Stimulated activated CD4-positive, alpha-beta T cell treated with anti-CD3 and anti-CD28 coated beads, Interleukin-12 subunit alpha, Interleukin-12 subunit beta, amount 100 ng/mL, for 48 hours (primary cell): ENCODE measurements at places on chromosomes 13 and 19.

GRCh38 chr19:51259348-51260245 lies 8.7 kb downstream of the SIGLECL1 start:
- peak; percentile 42 for DNase-seq

DNA sequence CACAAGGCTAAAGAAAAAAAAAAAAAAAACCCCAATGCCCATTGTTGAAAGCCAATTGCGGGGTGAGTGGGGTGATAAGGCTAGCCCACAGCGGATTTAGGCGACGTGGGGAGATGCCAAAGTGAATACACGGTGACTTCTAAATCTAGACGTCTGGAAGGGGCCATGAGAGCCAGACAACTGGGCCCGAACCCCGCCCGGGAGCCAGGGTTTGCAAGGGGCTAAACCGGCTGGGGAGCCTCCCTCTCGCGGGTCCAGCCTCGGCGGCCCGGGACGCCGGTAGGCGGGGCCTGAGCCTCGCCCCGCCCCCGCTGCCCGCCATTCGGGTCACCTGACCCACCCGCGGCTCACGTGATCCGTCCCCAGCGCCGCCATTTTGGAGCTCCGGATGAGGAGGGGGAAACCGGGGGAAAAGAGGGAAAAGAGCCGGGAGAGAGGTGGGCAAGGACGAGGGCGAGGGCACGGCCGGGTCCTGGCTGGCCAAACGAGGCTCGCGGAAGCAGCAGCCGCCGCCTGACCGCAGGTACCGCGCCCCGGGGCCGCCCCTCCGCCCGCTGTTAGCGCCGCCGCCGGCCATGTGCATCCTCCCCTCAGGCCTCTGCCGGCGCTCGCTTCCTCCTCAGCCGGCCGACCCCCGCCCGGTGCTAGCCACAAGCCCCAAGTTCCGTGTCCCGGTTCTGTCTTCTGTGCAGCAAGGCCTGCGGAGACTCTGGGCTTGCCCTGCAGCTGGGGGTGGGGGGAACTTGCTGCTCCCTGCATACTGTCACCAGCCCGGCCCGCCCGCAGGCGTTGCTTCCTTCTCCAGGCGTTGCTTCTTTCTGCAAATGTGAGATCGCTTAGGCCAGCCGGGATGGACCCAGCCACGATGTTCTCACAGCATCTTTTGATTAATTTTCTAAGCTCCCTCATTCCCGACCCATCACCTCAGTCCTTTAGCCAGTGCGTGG lies at the start of gene ZNF507:
TSS of gene ZNF507 (plus strand) at position 350 of the 947 bp plus-strand sequence. CDS start 7,221 bp downstream, outside the sequence.
- peak; percentile 72 for DNase-seq

- DNase-seq: no peak
Measured at GRCh38 chr13:33323801-33324510, 38.4 kb upstream of the STARD13 start.

- DNase-seq: no peak
Measured at GRCh38 chr13:31761951-31762350, 22.6 kb downstream of the RXFP2 start.

DNA sequence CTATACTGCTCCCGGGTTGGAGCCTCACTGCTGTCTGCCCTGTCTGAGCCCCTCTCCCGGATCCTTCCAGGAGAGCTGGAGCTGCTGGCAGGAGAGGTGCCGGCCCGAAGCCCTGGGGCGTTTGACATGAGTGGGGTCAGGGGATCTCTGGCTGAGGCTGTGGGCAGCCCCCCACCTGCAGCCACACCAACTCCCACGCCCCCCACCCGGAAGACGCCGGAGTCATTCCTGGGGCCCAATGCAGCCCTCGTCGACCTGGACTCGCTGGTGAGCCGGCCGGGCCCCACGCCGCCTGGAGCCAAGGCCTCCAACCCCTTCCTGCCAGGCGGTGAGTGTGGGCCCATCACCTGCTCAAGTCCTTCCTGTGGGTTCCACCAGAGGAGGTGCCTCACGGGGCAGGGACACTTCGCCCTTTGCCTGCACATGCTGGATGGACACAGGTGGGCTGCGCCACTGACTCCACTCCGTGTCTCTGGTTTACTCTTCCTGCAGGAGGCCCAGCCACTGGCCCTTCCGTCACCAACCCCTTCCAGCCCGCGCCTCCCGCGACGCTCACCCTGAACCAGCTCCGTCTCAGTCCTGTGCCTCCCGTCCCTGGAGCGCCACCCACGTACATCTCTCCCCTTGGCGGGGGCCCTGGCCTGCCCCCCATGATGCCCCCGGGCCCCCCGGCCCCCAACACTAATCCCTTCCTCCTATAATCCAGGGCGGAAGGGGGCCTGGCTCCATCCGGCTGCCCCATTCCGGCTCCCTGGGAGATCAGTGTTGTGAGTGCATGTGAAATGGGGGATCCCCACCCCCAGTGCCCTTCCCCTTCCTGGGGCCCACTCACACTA lies 19.8 kb downstream of the EPN1 start:
- no peak for DNase-seq

DNA sequence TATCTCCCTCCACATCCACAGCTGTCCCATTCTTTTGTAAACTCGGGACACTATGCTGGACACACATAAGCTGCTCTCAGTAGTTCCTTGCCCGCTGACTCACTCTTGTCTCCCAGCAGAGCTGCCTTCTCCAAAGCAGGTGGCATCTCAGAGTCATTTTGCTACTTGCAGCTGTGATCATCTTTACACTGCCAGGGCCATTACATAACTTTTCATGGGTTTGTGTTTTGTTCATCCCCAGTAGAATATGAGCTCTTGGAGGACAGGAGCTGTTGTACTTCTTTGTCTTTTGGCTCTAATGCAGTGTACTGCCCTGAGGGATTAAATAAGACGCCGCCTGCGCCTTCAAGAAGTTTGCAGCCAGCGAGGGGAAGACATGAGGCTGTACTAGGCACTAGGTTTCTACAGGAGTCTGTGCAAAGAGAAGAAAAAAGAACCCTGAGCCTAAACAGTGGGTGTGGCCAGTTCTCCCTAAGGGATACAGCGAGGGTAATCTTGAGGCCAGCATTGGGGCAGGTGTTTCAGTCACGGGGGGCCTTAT lies 40.8 kb upstream of the GPR183 start:
- DNase-seq: no peak

DNA sequence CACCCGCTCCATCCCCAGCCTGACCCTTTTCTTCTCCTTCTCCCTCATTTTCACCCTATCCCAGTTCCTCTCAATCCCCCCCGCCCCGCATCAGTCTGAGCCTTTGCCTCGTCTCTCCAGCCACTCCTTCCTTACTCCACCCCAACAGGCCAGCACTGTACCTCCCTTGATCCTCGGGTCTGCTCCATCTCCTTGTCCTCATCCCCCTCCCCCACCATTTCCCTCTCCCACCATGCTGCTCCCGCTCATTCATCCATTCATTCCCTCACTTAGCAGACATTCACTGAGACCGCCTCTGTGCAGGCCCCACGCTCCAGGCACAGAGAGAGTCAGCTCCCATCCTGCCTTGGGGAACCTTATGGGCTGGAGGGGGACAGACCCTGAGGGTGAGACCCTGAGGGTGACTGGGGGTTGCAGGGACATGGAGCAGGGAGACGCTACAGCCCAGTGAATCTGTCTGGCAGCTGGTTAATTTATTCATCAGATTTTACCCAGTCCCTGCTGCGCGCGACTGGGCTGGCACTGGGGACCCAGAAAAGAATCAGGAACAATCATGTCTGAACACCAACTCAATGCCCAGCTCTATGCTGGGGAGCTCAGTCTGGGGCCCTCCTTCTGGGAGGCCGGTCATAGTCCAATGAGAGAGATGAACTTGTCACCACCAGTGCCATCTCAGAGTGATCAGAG lies 881 bp downstream of the ARHGAP33 start:
- DNase-seq: no peak

DNA sequence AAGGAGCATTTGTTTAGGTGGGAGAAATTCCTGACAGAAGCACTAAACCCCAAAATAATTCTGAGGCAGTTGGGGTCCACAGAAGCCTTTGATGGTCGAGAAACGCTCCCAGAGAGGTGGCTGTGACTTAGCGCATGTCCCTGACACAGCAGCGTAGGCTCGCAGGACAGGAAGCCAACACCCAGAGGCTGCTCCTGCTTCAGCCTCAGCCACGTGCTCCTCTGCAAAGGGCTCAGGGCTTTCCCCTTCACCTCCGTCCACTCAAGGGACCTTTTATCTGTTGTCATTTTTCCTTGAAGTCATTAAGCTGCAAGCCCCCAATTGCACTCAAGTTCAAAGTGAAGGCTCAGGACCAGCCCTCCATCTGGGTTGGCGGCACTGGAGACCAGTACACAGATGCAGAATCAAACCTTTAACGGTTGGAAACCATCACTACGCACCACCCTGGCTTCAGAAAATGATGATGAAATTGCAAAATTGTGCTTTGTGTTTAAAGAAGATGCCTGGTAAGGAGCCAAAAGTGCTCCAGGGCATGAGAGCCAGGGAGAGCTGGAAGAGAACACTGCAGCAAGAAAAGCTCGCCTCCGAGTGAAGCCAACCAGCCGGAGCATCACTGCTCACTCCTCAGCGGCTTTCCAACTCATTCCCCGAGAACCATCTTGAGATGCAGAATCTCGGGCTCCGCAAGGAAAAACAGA lies 219.6 kb downstream of the RAP2A start:
- no peak for DNase-seq

DNA sequence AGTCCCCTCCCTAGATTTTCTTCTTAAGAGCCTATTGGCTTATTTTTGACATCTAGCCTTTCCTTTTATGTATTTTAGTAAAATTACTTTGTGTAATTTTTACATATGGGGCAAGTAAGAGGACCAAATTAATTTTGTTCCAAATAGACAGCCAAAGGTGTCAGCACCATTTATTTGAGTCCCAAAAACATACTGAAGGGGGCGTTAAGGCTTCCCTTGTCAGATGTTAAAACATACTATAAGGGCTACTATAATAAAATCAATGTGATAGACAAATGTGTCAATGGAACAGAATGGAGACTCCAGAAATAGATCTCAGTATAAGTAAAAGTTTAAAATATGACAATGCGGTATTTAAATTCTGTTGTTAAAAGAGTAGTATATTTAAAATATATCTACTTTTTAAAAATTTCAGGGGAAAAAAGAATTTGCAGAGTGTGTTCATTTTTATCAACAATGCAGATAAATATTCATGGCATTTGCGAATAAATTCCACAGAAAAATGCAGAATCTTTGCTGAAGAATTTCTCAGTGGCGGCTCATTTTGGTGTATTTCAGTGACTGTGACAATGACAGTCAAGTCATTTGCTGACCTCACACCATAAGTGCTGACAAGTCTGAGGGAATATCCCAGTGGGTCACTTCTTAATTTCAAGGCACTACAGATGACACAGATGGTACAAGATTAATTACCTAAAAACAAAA lies 133.7 kb downstream of the MTUS2 start:
- no peak for DNase-seq

- DNase-seq: no peak
Measured at GRCh38 chr19:42497492-42498168, 30.7 kb downstream of the CEACAM1 start.

DNA sequence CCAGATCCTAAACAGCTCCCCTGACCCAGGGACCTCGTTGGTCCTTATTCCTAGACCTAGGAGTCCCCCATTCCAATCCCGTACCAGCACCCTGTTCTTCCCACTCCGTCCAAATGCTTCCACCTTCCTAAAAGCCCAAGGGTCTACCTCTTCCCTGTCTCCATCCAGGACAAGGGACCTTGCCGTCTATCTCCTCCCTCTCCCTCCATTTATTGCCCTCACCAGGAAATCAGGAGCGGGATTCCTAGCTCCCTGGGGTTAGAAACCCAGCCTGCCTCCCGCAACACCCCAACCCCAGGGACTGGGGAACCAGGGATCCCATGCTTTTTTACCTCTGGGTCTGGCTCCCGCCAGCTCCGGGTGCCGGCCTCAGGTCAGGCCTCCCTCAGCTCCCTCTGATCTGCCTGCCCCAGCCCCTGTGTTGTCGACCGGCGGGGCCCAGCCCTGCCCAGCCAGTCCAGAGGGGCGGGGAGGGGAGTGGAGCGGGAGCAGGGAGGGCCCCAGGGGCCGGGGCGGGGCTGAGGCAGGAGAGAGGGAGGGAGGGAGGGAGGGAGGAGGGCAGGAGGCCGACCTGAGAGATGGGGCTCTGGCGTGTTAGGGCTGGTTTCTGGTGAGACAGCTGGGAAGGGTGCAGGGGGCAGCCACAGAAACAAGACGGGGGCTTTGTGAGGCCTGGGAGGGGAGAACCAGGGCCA lies at the start of gene B3GNT8:
TSS of gene B3GNT8 (minus strand) at position 423 of the 695 bp plus-strand sequence. CDS start 596 bp downstream, outside the sequence.
- no peak for DNase-seq

GRCh38 chr19:45578861-45579260 lies 5.7 kb downstream of the OPA3 start:
- DNase-seq: no peak

GRCh38 chr19:1908364-1908678 lies 3.1 kb downstream of the ADAT3 start:
- no peak for DNase-seq

DNA sequence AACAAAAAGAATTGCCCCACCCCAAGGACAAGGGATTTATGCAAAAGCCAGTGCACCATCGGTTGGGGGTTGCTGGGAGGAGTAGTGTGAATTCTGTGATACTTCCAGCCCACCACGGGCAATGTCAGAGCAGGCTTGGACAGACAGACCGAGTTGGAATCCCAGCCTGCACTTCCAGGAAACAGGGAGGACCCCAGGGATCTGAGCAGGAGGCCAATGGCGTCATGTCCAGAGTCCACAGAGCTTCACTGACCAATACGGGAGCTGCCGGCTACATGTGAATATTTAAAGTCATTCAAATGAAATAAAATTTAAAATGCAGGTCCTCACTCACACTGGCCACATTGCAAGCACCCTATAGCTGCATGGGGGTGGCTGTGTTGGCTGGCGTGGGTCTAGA lies 10.9 kb downstream of the ZNRF4 start:
- DNase-seq: no peak

- DNase-seq: peak; percentile 46
Measured at GRCh38 chr13:95494082-95494681, 58.3 kb upstream of the CLDN10 start.

GRCh38 chr19:53958823-53959757 lies 3.6 kb upstream of the CACNG8 start:
- DNase-seq: no peak

- no peak for DNase-seq
Measured at GRCh38 chr19:49795615-49796014, 17.5 kb downstream of the FUZ start.

GRCh38 chr13:111977179-111977506 lies 89.8 kb upstream of the SOX1 start:
- no peak for DNase-seq

DNA sequence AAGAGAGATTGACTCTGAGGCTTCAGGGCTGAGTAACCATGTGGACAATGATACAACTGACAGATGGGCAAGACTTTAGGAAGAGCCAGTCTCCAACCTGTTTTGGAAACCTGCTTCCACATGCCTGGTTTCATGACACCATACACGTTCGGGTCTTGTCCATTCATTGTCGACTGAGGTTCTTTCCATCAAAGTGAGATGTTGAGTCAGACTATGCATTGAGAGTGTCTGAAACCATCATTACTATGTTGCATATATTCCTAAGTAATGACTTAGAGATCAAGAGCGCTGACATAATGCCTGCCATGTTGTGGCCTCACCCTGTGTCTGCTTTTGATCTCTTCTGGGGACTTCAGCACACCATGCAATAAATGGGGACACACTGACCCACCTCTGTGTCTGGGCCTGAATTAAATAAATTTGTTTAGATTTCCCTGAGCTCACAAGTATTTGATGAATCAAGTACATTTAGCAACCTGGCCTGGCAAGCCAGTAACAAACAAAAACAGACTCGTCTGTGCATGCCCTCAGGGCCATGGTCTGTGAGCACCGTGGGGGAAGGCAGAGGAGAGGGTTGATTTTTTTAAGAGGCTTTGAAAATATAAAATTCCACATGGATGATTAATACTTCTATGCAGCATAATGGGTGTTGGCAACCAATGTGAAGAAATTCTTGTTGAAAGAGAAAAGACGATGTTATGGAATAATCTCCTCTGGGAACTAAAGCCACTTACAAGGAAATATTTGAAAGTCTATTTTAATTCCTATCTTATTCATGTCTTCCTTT lies 49.9 kb upstream of the UBAC2 start:
- no peak for DNase-seq
